ENCODE measurements at places on chromosomes 7 and 10.

DNA sequence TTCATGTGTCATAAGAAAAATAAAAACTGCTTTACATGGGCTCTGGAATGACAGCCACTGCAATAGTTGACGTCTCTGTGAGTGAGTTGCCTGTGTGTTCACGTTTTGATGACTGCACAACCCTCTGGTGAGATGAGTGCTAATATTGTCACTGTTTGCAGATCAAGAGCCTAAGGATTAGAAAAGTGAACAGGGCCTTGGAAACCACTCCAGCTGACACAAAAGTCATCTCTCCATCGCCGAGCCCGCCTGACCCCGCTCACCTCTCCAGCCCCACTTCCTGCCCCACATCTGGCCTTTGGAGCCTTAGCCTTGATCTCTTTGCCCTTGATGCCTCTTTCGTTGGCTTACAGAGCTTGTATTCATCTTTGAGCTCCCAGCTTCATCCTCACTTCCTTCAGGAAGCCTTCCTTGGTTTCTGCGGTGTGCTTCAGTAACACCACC is 351.7 kb downstream of the TCERG1L start:
- no peak for DNase-seq

- DNase-seq, result no peak
Observed at GRCh38 chr10:128052696-128053095, 73.5 kb downstream of the MKI67 start.

DNA sequence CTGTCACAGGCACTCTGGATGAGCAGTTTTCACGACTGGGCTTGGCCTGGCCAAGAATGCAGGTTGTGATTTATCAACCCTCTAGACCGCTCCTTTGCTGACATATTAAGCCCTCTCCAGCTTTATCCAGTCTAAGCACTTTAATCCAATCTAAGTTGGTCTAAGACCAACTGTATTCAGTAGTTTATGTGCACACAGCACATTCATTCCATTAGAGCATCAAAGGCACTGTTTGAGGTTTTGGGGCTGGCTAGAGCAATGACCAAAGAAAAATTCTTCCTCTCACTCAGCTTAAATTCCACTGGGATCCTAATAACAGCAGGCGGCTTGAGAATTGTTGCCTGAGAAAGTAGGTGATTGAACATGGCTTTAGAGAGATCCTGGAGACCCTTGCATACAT is 176.0 kb upstream of the INSYN2A start:
- no peak for DNase-seq

- DNase-seq, result no peak
Observed at GRCh38 chr7:121204537-121204936, 124.3 kb upstream of the WNT16 start.

GRCh38 chr7:111088328-111088727 is 2.6 kb upstream of the LRRN3 start:
- no peak for DNase-seq

- DNase-seq, result no peak
Observed at GRCh38 chr10:51768886-51769465, 69.6 kb upstream of the CSTF2T start.

DNA sequence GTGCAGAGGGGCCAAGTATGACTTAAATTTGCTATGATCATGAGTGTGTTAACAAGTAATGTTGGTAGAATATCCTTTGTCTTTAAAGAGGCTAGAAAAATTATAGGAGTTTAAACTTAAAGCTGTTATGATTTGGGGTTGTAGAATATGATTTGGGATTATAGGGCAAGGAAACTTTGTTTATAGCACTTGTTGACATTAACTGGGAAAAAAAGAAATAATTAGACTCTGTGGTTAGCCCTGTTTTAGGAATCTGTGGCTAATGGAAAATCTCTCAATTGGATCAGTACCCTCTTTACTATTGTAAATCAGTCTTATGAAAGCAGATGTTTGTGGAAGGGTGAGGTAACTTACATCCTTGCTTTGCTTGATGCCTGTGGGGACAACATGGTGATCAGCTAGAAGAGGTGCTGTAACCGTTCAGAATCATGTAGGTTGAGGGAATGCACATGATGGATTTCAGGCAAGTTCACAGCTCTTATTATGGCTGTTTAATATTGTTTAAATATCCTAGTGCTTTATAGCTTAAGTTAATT is 11.1 kb downstream of the ING3 start:
- DNase-seq, result no peak

GRCh38 chr7:118590107-118590506 is 365.6 kb downstream of the ANKRD7 start:
- DNase-seq, result no peak

DNA sequence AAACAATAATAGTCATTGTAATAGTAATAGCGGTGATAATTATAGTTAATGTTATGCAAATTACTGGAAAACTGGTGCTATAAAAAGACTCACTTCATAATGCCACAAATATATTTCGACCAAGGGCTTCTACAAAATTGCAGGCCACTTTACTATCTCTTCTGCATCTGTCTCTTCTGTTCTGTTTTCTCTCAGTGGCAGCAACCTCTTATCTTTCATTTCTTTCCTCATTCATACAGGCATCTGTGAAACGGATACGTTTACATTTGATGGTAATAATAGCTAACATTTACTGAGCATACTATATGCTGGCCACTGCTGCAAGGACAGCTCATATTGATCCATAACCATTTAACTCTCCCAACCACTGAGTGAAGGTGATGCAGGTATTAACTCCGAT is 537.4 kb upstream of the PFKP start:
- no peak for DNase-seq

- no peak for DNase-seq
Observed at GRCh38 chr10:103941801-103942200, 23.8 kb upstream of the STN1 start.

DNA sequence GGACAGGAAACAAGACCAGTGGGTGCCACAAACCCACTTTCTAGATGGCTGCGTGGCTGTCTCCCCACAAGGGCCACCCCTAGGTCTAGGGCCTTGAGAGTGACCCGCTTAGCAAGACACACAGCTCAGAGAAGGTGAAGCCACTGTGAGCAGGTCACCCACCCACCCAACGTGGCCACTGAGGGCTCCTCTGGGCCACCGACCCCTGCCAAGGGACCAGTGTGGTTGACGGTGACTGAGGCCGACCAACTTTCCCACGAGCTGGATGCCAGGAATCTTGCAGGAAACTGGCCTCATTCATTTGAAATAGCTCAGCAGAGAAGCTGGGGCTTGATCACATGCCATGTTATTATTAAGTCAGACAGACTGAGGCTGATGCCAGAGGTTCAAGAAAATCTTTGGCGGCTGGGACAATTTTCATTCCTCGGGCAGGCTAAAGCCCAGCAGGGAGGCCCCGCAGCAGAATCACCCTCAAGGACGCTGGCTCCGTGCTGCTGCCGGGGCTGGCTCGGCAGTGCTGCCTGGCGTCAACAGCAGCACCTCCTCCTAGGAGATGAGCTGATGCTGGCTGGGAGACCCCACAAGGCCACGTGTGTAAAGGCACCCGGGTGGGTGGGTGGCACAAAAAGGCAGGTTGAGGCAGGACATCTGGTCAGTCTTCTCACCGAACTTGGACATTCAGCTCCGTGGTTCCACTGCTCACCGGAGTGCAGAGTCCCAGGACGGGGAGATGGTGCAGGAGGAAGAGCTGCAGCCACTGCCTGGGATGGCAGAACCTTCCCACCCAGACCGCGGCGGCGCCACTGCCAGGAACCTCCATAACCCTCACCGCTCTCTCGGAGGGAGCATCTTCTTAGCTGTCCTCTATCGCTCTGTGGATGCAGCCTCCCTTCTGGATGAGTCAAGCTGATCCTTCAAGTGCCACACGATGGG is 57.8 kb downstream of the ZRANB1 start:
- no peak for DNase-seq

DNA sequence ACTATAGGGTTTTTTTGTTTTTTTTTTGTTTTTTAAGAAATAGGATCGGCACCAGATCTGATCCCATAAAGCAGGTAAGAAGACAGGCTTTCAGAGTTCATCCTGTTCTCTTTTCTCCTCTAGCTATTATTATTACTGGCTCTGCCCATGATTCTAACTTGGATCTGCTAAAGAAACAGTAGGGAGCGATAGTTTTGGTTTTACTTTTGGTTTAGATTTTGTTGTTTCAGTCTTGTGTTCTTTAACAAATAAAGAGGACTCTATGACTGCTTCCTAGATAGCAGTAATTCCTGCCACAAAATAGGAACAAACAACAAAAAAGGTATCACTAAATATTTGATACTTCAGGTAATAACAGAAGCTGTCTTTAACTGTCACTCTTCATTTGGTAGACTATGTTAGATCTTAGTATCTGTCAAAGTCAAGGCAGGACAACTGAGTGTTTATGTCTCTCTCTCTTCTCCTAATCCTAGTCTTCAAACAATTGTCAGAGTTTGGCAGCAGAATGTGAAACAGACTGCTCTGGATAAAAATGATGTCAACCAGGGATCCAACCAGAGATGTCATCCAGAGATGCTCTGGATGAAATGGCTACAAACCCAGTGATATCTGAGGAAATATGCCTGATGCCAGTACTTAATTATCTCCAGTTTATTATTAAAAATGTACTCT is 99.8 kb downstream of the KMT2C start:
- DNase-seq, result no peak

- DNase-seq, result no peak
Observed at GRCh38 chr10:78518224-78518623, 484.6 kb downstream of the RPS24 start.

DNA sequence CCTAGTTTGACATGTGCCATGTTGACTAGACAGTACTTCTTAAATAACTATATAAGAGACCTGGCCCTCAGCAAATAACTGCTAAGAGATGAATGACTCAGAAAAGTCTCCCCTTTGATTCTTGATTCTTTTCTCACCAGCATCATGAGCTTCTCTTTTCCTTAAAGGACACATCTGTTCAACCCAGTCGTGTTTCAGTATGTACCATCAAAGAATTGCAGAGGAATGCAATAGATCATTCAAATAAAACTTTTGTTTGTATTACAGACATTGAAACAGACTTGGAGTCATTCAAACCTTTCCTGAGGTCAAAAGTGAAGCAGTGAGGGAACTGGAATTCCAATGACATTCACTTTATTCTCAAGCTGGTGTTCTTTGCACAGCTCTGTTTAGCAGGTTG is 598.3 kb upstream of the GHITM start:
- no peak for DNase-seq

GRCh38 chr10:57968328-57969016 is 299.2 kb downstream of the IPMK start:
- no peak for DNase-seq

- no peak for DNase-seq
Observed at GRCh38 chr10:29841724-29842649, 207.2 kb upstream of the SVIL start.

GRCh38 chr10:3828404-3829155 is 43.6 kb upstream of the KLF6 start:
- no peak for DNase-seq

GRCh38 chr7:108327353-108327752 is 128.9 kb downstream of the NRCAM start:
- DNase-seq, result no peak

DNA sequence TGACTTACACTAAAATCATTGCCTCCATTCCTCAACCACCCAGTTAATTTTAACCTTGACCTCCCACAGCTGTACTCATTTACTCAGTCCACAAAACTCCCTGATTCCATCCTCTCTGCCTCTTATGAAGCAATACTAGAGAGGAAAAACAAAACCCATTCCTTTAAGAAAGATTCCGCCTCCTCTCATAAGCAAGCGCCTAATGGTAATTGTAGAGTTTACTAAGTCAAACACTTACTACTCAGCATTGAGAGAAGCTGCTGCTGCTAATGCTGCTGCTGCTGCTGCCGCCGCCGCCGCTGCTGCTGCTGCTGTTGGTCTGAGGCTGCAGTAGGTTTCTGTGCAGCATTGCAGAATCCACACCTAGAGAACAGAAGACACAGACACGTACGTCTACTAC is 2.1 kb upstream of the ADD3 start:
- DNase-seq, result no peak

DNA sequence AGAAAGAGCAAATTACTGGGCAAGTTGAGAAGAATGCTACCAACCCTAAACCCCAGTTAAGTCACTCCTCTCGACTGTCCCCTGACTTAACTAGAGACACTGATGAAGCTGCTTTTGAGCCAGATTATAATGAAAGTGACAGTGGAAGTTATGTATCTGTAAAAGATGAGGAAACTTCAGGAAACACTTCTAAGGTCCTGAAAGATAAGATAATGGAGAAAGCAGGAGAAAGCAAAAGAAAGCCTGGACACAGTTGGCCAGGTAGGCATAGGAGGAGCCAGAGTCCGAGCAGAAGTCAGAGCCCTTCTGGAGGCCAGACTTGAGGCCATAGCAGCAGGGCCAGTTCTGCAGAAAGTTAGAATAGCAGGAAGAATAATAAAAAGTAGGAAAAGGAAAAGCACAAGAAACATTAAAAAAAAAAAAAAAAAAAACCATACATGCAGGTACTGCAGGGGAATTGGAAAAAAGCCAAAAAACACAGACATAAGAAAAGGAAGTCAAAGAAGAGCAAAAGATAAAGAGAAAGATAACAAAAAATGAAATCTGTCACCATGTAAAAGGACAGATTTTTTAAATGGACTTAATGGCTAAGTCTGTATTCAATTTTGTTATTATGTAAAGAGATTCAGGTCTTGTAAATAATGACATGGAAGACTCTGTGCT is 101.0 kb upstream of the KCNMA1 start:
- DNase-seq, result no peak
